ENCODE measurements at places on chromosomes 2 and 18.

DNA sequence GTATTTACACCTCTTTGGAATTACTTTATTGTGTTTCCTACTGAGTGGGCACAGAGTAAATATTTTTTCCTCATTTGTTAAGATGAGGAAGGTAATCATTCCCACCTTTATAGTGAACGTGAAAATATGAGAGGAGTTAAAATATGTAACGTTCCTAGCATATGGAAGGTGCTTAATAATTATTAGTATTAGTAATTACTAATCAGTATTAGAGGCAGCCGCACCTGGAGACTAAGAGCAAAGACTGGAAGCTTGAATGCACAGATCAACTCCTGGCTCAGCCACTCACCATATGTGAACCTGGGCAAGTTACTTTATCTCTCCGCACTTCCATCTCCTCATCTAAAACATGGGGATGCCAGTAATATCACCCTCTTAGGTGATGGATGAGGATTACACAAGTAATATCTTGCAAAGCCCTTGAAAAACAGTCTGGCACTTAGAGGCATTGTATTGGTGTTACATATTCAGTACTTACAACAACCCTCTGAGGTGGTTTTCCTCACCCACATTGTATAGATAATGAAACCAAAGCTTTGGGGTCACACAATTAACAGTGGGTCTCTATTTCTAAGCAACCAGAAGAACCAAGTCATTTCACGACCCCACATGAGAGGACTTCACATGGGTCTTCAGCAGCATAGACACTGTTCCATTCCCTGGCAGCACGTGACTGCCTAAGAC lies 100.3 kb upstream of the KCTD1 start:
- no peak for DNase-seq

- DNase-seq = no peak
Observed at GRCh38 chr2:62971936-62972335, 78.7 kb upstream of the OTX1 start.

- no peak for DNase-seq
Observed at GRCh38 chr2:226514895-226515294, 284.7 kb downstream of the IRS1 start.

GRCh38 chr18:26546875-26547645 lies 1.3 kb downstream of the KCTD1 start:
- DNase-seq = no peak

GRCh38 chr2:204144492-204144891 lies 207.9 kb downstream of the ICOS start:
- no peak for DNase-seq

GRCh38 chr2:45962177-45962921 lies 310.9 kb downstream of the PRKCE start:
- DNase-seq = no peak

DNA sequence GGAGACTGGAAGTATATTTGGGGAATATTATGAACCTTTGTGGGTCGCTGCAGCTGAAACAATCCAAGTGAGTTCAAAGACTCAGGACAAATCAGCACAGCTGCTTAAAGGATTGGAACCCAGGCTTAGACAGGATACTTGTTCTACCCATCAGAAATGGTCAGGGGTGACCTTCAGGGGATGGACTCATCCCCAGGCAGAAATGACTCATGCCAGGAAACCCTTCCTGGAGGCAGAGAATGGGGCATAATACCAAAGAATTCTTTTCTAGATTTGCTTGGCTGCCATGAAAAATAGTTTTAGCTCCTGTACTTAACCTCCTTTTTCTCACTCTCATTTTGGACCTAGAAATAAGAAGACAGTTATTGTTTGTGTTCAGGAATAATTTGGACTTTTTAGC lies 425.5 kb downstream of the TSN start:
- no peak for DNase-seq
